ENCODE measurements at places on chromosomes 1 and 21.

- DNase-seq = no peak
Measured at GRCh38 chr21:39221282-39221996, 38.2 kb upstream of the PSMG1 start.

DNA sequence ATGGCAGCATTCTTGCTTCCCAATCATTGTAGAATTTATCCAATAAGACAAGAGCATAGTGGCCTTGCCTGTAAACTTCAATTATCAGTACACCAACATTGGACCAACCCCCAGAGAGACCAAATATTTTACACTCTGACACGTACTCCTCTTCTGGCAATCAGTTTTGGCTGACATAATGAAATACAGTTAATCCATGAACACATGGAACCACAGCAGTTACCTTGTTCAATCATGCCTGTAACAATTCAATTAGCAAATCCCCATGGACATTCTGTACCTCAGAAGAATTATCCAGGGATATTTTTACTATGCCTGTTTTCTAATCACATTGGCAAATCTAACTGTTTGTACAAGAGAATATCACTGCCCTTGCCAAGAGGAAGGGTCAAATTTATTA lies 2162.0 kb downstream of the MRPL39 start:
- no peak for DNase-seq

- DNase-seq = no peak
Measured at GRCh38 chr1:172585348-172585747, 52.4 kb downstream of the SUCO start.

DNA sequence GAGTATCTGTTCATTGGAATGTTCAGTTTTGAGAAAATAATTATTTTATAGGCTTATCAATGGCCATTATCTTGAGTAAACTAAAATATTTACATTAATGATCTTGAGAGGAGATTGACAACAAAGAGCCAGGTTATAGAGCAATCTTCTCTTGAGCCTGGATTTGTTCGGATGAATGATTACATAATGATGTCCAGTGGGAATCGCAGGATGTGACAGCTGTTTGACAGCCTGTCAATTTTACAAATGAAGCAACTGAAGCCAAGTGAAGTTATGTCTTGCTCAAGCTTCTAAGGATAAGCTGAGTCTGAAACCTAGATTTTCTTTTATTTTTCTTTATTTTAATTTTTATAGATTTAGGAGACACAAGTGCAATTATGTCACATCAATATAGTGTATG lies 52.1 kb upstream of the BACH1 start:
- no peak for DNase-seq

- DNase-seq = peak; percentile 63
Measured at GRCh38 chr1:39845569-39846566, 37.4 kb downstream of the TRIT1 start.

Measured in right renal pelvis (tissue), 4 donors.